ENCODE measurements at places on chromosomes 12 and 14.

GRCh38 chr14:68953196-68953555 is 25.9 kb downstream of the ACTN1 start:
- DNase-seq: no peak

DNA sequence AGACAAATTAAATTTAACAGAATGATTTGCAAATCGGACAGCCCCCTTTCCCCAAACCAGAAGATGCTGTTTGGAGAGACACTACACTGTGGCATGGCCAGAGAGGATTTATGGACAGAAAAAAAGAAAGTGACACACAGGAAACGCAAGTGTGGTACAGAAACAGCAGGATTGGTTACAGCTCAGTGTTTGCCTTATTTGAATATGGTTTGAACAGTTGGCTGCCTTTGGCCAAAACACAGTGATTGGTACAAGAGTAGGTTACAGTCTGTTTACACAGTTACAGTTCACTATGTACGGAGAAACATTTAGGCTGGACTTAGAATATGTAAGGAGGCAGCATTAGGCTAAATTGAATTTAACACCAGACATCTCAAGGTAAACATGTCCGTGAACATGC is 335.3 kb downstream of the NPAS3 start:
- DNase-seq: no peak

DNA sequence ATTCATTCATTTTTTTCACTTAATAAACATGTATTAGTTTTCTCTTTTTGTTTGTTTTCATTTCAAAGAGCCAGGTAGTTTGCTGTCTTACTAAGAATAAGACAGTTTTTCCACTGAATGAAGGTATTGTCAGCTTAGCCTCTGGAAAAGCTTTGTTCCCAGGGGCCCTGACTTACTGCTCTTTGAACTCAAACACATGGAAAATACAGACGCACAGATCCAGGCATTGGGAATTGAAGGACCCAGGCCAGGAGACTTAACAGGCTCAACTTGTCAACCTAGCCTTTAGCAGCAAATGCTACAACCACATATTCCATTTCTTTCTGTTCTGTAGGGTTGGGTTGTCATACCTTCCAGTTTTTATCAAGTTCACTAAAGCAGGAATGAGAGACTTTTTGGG is 38.5 kb upstream of the SLCO1C1 start:
- no peak for DNase-seq

GRCh38 chr12:50545213-50545612 is 40.4 kb downstream of the DIP2B start:
- DNase-seq: no peak

DNA sequence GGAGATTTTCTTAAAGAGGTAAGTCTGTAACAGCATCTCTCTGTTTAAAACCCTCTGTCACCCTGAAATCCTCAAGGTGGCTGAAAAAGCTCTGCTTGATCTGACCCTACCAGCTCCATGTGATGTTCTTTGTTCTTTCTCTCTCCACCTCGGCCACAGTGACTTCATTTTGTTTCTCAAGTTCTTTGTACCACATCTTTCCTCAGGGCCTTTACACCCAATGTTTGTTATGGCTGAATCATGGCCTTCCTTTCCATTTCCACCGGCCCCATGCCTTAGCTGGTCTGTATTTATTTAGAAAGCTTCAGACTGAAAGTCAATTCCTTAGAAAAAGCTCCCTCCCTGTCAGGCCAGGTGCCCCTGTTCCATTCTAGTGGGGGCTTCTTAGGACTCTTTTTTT is 431.2 kb downstream of the NAV3 start:
- DNase-seq: no peak

DNA sequence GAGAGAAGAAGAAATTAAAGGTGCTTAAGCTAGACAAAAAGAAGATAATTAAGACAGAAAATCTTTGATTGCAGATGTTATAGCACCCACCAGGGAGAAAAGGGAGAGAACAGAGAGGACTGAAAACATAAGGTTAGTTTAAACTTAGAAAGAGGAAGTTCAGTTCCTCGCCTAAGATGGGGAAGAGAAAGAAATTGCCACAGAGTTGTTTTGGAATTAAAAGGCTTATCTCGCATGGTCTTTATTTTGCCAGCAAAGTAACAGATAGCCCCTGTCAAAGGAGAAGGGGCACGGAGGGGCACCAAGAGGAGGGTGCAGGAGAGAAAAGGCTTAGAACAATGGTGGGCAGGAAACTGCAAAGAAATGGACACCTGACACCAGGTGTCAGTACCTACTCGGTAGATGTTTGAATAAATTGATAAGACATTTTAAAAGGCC is 17.8 kb upstream of the OXA1L start:
- DNase-seq: no peak

Measured in HCEC 1CT (cell line).